Activated CD4-positive, CD25-positive, alpha-beta regulatory T cell treated with anti-CD3 and anti-CD28 coated beads, Interleukin-2, amount 50 U/mL, for 24 hours (primary cell): ENCODE measurements at places on chromosomes 5 and 9.

DNA sequence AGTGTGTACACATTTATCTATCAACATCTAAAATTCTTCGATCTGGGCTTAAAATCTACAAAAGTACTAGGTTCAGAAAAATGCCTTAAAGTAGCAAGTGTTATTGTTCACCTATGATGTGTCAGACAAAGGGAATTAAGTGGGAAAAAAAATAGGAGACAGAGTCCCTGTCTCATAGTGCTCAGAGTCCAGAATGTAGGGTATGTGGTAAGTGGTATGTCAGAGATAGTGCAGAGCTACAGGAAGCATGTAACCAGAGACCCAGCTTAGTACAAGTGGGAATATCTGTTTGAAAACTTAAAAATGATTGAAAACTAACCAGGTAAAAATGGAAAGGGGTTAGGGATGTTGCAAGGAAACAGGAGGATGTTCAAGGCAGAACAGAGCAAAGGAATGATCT is 482.8 kb downstream of the ELAVL2 start:
- ATAC-seq, result no peak

GRCh38 chr9:94054716-94055115 is 29.5 kb upstream of the PTPDC1 start:
- no peak for ATAC-seq

GRCh38 chr5:17482790-17483189 is 15.2 kb upstream of the TAF11L2 start:
- no peak for ATAC-seq

DNA sequence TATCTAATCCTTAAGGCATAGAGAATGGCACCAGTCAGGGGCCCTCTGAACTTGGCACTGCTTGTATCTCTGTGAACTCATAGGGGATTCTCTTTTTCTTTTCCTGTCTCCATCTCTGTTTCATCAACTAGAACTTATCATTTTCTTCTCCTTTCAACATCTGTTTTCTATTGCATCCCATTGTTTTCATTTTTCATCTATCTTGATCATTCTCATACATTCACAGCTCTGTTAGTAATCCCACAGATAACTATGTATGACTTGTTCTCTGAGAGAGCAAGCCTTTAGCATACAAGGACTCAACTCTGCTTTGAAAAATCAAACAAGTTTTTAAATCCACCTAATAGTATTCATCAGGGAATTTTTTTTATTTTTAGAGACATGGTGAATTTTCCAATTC is 264.3 kb downstream of the ARRDC3 start:
- ATAC-seq, result no peak

- ATAC-seq, result no peak
Measured at GRCh38 chr9:132156262-132156661, 5.6 kb upstream of the NTNG2 start.
